ENCODE measurements at places on chromosomes 11 and 22. TPM values are rescaled to one million over a fixed set of nuclear protein-coding genes. Genes with fewer than 3 reads are reported as not detected.

OR52N2 gene
- total RNA-seq: not detected

POTEH gene
- total RNA-seq: not detected

RCE1 gene
- total RNA-seq: 15.4 TPM

LRRC32 gene
- total RNA-seq: 17.5 TPM

GPR137 gene
- 4.7 TPM for total RNA-seq

PRR5L gene
- 8.1 TPM for total RNA-seq

TRIM22 gene
- total RNA-seq: 13.0 TPM

CCDC15 gene
- total RNA-seq: 4.3 TPM

VSTM5 gene
- 0.39 TPM for total RNA-seq

OPCML gene
- 0.49 TPM for total RNA-seq

HSCB gene
- total RNA-seq: 8.5 TPM

SUSD2 gene
- 0.99 TPM for total RNA-seq

CALCA gene
- not detected for total RNA-seq

C11orf58 gene
- total RNA-seq: 188 TPM

DKK3 gene
- total RNA-seq: 67.7 TPM

TMEM218 gene
- 23.1 TPM for total RNA-seq

HEPACAM gene
- 3.6 TPM for total RNA-seq

DGCR6 gene
- 3.2 TPM for total RNA-seq

RELT gene
- 4.3 TPM for total RNA-seq

PARVG gene
- total RNA-seq: 5.7 TPM

SLC22A8 gene
- not detected for total RNA-seq

APOA5 gene
- not detected for total RNA-seq

STIP1 gene
- 67.6 TPM for total RNA-seq

C11orf16 gene
- total RNA-seq: not detected

ADORA2A gene
- total RNA-seq: 2.7 TPM

ATP6V1E1 gene
- total RNA-seq: 70.4 TPM

CABP4 gene
- total RNA-seq: 0.49 TPM

ATG13 gene
- total RNA-seq: 57.4 TPM

SERPING1 gene
- total RNA-seq: 23.5 TPM

OR4D5 gene
- not detected for total RNA-seq

SLC6A5 gene
- not detected for total RNA-seq

ANGPTL5 gene
- total RNA-seq: 0.39 TPM

DDTL gene
- 0.20 TPM for total RNA-seq

TTC36 gene
- total RNA-seq: 0.79 TPM

OR52N4 gene
- total RNA-seq: not detected

MS4A7 gene
- 8.4 TPM for total RNA-seq

CST6 gene
- 279 TPM for total RNA-seq

CNIH2 gene
- 0.59 TPM for total RNA-seq

MS4A3 gene
- total RNA-seq: 18.1 TPM

TESMIN gene
- 1.1 TPM for total RNA-seq

GAL gene
- 5.3 TPM for total RNA-seq

DNAJB7 gene
- total RNA-seq: not detected

SCO2 gene
- total RNA-seq: 0.59 TPM

CDCA5 gene
- total RNA-seq: 4.1 TPM

OR6A2 gene
- 0.20 TPM for total RNA-seq

CCDC116 gene
- 0.20 TPM for total RNA-seq

ZW10 gene
- 20.7 TPM for total RNA-seq

GATD1 gene
- total RNA-seq: 15.3 TPM

MTNR1B gene
- total RNA-seq: 0.39 TPM

SLC43A3 gene
- 18.3 TPM for total RNA-seq

KCNE3 gene
- total RNA-seq: 3.9 TPM

ELFN2 gene
- total RNA-seq: 0.30 TPM

FGF3 gene
- 0.30 TPM for total RNA-seq

RTN3 gene
- total RNA-seq: 60.0 TPM

CTTN gene
- 131 TPM for total RNA-seq

PHOX2A gene
- total RNA-seq: not detected

TRIM48 gene
- total RNA-seq: not detected

OAF gene
- 19.0 TPM for total RNA-seq

CBLIF gene
- total RNA-seq: not detected
